ENCODE measurements at places on chromosomes 2 and 18.

DNA sequence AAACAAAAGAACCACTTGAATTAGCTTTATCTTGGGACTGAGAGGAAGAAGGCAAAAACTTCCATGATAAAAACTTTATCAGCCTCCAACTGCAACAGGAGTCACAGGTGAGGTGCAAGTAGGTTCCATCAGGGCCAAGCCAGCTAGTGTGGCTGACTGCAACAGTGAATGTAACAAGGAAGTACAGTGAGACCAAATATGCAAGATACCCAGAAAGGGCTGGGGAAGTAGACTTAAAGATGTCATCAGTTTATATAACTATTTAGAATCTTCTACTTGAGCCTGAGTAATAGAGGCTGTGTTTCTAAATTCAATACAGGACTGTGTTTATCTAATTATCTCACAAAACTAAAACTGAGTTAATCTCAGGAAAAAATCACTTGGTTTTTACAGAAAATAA is 14.8 kb downstream of the PLEKHM3 start:
- DNase-seq = no peak

DNA sequence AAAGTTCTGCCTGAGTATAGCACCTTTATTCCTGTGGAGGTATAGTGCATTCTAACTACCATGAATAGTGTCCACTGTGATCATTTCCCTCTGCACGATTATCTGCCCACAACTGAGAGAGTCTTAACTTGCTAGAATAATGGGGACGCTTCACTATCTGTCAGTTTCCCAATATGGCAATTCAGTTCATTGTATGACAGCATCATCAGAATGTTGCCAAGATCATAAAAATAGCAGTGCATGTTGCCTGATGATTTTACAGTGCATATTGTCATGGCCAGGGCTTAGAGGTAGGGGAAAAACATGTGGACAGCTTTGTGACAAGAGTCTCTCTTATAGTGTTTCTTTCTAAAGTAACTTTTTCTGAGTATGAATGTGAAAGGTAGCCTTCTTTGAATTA is 6.1 kb downstream of the RASGRP3 start:
- DNase-seq = no peak

GRCh38 chr2:36705326-36706020 is 9.0 kb downstream of the VIT start:
- no peak for DNase-seq

DNA sequence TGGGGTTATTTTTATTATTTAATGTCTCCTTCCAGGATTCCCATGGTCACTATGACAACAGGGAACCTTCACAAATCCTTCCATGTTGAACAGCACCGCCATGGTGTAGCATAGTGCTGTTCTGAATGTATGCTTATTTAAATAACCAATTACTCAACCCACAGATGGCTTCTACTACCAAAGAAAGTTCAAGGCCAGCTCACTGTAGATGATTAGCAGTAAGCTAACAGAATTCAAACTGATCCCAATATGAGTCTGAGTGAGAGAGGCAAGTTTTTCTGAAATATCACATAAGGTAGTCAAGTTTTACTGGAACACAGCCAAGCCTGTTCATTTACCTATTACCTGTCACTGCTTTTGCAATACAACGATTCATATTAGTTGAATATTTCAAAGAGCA is 51.2 kb downstream of the CLASP1 start:
- DNase-seq = no peak

- no peak for DNase-seq
Measured at GRCh38 chr2:45466053-45466452, 145.0 kb downstream of the SRBD1 start.

- no peak for DNase-seq
Measured at GRCh38 chr2:147718831-147719230, 126.0 kb upstream of the ACVR2A start.

GRCh38 chr18:23857756-23858155 is 156.8 kb upstream of the TTC39C start:
- DNase-seq = no peak

GRCh38 chr2:27842894-27843293 is 47.3 kb downstream of the RBKS start:
- no peak for DNase-seq

- no peak for DNase-seq
Measured at GRCh38 chr2:110780461-110780860, 48.1 kb downstream of the ACOXL start.

DNA sequence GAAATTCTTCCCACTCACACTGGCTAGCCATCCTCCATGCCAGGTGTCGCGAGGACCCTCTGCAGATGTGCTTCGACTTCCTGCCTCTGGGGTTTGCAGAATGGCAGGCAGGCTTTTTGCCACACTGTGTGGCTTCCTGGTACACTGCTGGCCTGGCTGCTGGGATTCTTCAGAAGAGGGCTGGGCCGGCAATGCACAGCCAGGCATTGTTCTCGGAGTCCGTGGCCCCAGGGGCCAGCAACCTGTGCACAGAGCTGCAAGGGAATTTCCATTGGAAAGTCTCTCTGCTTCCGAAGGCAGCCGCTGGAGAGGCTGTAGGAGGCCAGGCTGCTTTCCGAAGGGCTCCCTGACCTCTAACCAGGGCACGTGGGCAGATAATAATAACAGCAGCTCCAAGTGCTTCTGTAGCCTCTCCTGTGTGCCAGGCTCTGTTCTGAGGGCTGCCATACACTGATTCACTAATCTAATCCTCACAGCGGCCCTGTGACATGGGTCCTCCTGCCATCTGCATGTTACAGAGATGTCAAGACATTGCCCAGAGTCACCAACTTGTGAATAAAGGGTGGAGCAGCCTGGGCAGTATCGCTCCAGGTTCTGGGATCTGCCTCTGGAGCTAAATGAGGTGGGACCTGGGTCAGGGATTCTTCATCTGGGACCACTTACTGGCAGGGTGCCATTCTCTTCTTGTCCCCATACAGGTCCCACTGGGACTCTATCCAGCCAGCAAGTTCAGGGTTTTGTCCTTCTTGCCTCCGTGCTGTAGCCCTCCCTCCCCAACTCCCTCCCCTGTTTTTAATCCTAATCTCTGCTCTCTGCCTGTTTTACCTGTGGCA is 5.0 kb downstream of the LDLRAD4 start:
- no peak for DNase-seq

- DNase-seq = no peak
Measured at GRCh38 chr2:38080346-38080745, 4.4 kb upstream of the CYP1B1 start.

- peak; percentile 99 for DNase-seq
Measured at GRCh38 chr2:3518496-3519254, 656 bp downstream of the ADI1 start.

- no peak for DNase-seq
Measured at GRCh38 chr2:39851651-39852110, 72.6 kb upstream of the THUMPD2 start.

DNA sequence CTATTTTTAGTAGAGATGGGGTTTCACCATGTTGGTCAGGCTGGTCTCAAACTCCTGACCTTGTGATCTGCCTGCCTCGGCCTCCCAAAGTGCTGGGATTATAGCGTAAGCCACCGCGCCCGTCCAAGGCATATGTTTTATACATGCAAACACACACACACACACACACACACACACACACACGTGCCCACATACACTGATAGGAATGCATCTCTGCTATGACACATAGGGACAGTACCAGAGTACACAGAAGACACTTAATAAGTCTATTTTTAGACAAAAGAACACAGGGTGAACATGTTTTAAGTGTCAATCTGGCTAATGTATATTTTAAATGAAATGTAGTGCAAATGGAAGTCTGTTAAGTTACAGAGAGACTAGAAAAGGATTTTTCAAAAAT is 10.7 kb upstream of the RNF103 start:
- no peak for DNase-seq

GRCh38 chr2:5070257-5070656 is 621.9 kb upstream of the SOX11 start:
- no peak for DNase-seq

GRCh38 chr18:35811896-35812295 is 160.6 kb upstream of the RMP24 start:
- DNase-seq = no peak

DNA sequence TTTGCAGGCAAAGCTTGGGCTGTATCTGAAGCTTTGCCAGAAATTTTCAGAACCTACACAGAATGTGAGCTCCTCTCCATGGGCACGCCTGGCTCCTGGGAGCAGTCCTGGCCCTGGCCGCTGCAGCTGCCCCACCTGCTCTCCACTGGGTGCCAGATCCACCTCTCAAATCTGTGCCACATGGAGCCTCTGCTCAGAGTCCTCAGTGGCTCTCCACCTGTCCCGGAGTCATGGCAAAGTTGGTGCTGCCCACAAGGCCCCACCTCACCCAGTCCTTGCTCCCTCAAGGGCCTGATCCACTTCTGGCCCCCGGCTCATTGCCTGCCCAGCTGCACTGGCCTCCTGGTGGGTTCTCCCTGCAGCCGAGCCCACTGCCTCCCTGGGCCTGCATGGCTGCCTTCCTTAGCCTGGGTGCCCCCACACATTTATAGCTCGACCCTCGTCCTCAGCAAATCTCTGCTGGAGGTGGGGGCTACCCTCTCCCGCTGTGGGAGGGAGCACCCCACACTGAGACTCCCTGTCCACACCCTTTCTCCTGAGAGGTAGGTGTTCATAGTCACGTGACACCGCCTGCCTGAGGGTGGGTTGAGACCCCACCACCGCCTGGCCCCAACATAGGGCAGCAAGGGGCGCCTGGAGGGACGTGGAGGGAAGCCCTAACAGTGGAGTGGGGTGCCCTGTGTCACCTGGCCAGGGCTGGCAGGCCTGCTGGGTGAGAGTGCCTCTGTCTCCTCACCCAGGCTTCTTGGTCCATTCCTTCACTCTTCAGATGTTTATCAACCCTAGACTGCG is 224.1 kb downstream of the SH3RF3 start:
- DNase-seq = no peak

DNA sequence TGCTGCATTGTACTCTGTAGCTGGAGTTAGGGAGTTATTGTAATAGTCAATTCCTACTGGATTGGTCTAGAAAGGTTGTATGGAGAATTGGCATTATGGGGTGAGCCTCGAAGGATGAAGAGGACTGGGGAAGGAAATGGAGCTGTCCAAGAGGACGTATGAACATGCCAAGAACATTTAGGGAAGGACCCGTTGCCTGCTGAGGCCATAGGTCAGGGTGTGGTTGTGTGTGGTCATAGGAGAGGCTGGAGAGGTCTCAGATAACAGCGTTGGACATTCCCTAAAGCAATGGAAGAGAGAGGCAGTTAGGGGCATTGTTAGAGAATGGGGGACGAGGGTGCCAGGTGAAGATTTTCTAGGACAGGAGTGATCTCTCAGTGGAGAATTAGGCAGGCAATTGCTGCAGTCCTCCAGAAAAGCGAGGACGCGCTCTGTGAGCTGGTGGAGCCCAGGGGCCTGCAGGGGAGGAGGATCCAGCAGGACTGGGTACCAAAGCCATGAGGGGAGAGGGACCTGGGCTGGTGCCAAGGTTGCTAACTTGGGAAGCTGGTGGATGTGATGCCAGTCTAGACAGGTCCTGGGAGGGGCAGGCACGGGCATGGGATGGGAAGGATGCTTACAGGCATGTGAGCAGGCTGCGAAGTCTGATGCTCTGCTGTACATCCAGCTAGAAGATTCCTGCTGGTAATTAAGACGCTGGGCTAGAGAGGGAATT is 9.4 kb upstream of the PSD4 start:
- DNase-seq = no peak

DNA sequence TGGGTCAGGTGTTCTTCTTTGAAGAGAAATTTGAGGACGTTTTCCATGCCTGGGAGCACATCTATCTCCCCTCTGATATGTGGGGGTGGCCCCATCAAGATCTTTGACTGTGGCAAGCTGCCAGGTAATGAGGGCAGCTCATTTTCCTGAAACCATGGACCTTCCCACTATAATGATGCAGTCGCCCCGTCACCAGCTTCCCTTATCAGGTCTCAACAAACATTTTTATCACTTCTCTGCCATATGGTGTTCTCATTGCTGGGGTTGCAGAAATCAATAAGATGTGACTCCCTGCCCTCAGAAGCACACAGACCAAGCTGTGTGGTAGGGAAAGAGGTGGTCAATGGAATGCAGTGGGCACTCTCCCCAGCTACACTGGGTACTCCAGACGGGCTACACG is 48.4 kb upstream of the B3GNT7 start:
- DNase-seq = no peak

DNA sequence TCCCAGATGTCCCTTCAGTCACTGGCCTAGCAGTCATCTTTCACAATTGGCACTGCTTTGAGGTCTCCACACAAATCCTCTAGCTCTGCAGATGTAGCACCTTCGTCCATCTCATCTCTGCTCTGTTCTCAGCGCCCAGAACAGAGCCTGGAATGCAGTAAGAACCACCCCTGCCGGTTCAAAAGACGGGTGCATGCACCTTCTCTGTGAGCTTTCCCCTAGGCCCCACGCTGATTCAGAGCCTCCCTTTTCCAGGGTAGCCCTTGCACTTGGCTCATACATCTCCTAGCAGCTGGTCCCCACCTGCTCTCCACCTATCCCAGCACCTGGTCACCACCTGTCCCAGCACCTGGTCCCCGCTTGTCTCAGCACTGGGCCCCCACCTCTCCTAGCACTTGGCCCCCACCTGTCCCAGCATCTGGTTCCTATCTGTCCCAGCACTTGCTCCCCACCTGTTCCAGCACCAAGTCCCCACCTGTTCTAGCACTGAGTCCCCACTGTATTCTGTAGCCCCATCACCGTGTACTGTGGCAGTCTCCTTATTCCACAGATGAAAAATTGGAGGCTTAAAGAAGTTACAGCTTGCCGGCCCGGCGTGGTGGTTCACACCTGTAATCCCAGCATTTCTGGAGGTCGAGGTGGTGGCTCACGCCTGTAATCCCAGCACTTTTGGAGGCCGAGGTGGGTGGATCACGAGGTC is 4.7 kb upstream of the KCNF1 start:
- no peak for DNase-seq

GRCh38 chr2:201758873-201759272 is 21.9 kb downstream of the ALS2 start:
- DNase-seq = no peak

GRCh38 chr2:8437228-8437948 is 244.5 kb upstream of the ID2 start:
- no peak for DNase-seq

- DNase-seq = no peak
Measured at GRCh38 chr2:119481501-119482455, 42.5 kb downstream of the SCTR start.

DNA sequence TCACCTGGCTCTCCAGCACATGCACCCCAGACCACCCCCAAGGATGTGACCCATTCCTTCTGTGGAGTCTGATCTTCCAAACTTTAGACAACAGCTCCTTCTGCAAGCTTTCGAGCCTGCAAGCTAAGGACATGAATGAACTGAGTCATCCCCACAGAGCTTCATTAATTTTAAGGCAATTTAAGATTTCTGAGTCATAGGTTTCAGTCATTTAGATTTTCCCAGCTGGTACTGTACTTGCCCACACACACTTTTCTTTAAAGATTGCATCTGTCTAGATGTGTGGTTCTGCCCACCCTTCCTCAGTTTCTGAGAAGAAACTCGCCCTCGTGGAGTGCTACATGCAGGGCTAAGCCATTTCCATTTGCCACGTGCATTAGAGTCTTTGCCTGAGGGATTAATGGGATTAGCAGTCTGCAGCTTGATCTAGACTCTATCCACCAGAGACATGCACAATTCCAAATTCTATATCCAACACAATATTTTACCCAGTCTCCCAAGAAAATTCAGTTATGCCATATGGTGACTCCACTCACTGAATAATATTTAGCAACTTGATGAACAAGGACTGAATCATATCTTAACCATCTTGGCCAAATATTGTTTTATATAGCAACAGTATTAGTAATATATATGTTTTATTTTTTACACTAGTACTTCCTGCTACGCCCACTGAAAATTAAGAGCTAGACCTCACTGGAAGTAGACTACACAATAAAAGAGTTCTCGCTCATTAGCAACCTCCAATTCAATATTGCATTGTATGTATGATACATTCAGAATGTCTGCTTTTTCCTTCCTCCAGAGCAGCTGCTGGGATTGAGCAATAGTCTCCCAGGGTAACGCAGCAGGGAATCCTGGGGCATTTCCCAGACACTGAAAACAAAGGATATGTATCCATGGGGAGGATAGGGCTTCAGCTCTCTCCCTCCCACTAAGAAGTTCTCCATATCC is 14.3 kb upstream of the TRIB2 start:
- no peak for DNase-seq
